ENCODE measurements at places on chromosomes 2 and 18.

- DNase-seq = no peak
These were observed 3.6 kb downstream of the CHN1 start for GRCh38 chr2:175001566-175001965.

DNA sequence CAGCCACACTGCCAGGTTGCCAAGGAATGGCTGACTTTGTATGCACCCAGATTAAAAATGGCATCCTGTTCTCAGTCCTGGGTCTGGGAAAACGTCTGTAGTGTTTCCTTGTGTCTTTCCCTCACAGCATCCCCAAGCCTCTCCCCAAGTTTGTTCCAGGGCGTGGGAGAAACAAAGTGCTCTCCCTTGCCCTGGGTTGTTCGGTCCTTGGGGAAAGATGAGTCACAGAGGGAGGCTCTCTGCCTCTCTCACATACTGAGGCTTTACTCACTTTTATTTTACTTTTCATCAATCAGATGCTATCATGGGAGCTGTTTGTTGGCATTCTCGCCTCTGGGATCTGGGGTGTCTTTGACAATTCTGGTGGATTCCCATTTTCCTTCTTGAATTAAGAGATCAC, 492.3 kb downstream of the XIRP2 start:
- DNase-seq = no peak

GRCh38 chr2:11865378-11865777, 118.9 kb downstream of the LPIN1 start:
- DNase-seq = no peak

DNA sequence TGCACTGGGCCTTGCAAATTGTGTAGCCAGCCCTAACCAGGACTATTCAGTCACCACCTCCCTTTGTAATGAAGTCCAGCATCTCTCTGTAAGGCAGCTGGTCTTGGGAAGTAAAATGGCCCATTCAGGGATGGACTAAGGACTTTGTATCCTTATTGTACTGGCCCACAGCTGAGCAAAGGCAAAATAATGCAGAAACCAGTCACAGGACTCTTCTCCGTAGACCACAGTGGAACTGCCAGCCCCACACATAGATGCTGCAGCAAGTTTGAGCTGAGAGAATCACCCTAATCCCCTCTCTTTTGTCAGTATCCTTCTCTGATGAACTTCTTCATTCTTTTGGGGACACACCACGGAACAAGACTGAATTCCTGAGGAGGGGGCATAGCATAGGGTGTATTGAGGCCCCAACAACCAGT, 73.6 kb upstream of the RTN4 start:
- DNase-seq = no peak

DNA sequence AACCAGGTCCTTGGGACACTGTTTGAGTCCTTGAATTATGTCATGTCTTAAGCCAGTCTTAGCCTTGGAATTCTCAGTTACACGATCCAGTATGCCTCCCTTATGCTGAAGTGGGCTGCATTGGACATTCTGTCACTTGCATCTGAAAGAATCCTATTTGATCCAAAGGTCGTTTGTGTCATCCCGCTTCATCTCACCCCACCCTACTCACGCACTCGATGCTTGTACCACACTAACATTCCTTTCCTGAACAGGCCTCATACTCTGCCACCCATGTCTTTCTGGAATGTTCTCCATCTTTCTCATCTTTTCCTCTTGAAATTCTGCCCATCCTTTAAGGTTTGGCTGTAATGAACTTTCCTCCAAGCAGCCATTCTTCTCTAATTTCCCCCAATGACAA, 27.9 kb upstream of the ZFP36L2 start:
- no peak for DNase-seq

- DNase-seq = no peak
These were observed 326.3 kb upstream of the MC4R start for GRCh38 chr18:60698901-60699300.

GRCh38 chr2:100615471-100615870, 52.7 kb downstream of the PDCL3 start:
- no peak for DNase-seq

DNA sequence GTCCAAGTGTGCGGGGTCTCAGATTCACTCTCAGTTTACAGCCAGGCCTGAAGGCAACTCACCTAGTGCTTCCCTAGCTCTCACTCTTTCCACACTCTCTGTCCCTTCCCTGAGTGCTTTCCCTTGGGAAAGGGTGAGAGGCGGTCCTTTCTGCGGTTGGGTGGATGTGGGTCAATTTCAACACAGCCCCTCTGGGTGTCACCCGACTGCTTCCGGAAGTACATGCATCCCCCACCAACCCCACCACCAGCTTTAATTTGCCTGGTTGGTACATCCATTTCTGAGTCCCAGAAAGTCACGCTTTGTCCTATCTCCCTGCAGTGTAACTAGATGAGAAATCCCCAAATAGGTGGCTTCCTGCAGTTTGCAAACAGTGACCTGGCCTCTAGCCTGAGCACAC, 307.3 kb upstream of the MEIS1 start:
- DNase-seq = peak; percentile 15

- no peak for DNase-seq
These were observed 44.4 kb upstream of the RNU4ATAC start for GRCh38 chr2:121486191-121486790.

Data from WTC11 (cell line).